ENCODE measurements at places on chromosomes 2 and 18.

- no peak for DNase-seq
Observed at GRCh38 chr2:18986046-18986445, 372.4 kb downstream of the OSR1 start.

- DNase-seq: no peak
Observed at GRCh38 chr2:207629553-207629952, 4.4 kb upstream of the METTL21A start.

- no peak for DNase-seq
Observed at GRCh38 chr2:42838133-42838532, 45.8 kb upstream of the HAAO start.

- DNase-seq: no peak
Observed at GRCh38 chr18:55779691-55780585, 191.9 kb upstream of the TCF4 start.

DNA sequence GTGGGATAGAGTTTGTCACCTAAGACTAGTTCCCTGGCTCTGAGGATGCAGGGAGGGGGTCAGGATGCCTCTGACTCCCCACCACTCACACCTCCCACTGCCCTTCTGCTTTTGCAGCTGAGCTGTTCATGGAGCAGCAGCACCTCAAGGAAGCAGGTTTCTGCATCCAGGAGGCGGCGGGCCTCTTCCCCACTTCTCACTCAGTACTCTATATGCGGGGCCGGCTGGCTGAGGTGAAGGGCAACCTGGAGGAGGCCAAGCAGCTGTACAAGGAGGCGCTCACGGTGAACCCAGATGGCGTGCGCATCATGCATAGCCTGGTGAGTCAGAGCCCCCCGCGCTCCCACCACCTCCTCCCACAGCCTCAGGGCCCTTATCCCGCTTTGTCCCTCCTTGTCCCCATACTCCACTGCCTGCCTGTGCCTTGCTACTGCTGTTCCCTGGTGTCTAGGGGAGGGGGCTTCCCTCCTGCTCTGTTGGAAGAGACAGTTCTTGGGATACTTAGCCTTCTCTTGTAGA, 94.4 kb downstream of the STPG4 start:
- no peak for DNase-seq

DNA sequence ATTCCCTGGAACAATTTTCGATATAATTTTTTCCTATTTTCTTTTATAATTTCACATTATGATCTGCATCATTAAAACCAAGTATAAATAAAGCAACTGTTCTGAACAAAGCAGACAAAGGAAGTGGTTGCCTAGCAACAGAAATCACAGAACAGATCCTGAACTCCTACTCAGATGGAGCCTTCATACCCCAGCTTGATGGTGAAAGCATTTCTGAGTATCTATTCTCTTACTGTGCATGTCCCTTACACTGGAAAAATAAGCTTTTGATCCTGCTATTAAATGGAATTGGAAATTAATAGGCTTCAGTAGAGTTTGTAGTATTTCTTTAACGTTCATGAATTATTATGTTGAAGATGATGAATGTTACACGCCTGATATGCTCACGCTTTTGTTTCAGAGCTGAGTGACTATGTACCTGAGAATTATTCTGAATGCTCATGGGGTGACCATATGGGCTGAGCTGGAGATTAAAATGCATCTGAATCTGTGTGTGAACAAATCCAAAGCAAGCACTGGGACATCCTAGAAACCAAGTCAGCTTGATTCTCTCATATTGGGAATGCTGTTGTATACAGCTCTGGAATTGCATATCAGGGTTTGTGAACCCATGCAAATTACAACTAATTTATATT, 254.0 kb downstream of the KCNJ3 start:
- DNase-seq: no peak

DNA sequence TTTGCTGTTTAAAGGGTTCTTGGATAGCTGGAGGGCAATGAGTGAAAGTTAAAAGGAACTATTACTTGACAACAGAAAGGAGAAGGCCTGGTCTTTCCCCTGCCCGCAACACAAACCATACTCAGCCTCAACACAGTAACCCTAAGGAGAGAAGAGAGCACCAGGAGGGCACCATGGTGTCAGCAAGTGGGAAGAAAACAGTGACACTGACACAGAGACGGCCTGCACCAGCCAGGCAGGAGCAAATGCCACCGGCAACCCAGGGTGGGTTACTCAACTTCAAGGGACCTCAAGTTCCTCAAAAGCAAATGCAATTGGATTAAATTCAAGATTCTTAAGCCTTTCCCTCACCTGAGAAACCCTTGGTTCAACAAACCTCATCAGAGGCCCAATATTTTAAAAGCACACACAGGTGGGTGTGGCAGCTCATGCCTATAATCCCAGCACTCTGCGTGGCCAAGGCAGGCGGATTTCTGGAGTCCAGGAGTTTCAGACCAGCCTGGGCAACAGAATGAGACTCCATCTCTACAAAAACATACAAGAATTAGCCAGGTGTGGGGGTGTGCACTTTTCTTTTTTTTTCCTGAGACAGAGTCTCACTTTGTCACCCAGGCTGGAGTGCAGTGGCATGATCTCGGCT, 52.3 kb downstream of the TFCP2L1 start:
- DNase-seq: no peak

GRCh38 chr18:71237641-71238040, 948.8 kb downstream of the SOCS6 start:
- no peak for DNase-seq

GRCh38 chr2:10688921-10689807, 611 bp downstream of the NOL10 start:
- no peak for DNase-seq
